ENCODE measurements at places on chromosomes 1 and 21. TPM values are rescaled to one million over a fixed set of nuclear protein-coding genes. Genes with fewer than 3 reads are reported as not detected.

The RAB3B gene
- total RNA-seq, result 5.6 TPM

The NFASC gene
- 12.3 TPM for total RNA-seq

The NR5A2 gene
- total RNA-seq, result 32.7 TPM

The ARHGAP29 gene
- total RNA-seq, result 6.7 TPM

The S100A7 gene
- not detected for total RNA-seq

The CCDC28B gene
- 4.2 TPM for total RNA-seq

The MPZ gene
- 12.2 TPM for total RNA-seq

The MPL gene
- total RNA-seq, result not detected

The C21orf58 gene
- 11.9 TPM for total RNA-seq

The CORT gene
- 0.43 TPM for total RNA-seq

The ADAMTSL4 gene
- total RNA-seq, result 10.2 TPM

The TEDDM1 gene
- total RNA-seq, result not detected

The TCHH gene
- total RNA-seq, result not detected

The CA14 gene
- 0.38 TPM for total RNA-seq

The LRRC71 gene
- total RNA-seq, result not detected

The IFI44 gene
- 8.1 TPM for total RNA-seq

The HOOK1 gene
- total RNA-seq, result 58.6 TPM

The ZNF648 gene
- 0.07 TPM for total RNA-seq

The SLAMF1 gene
- total RNA-seq, result 1.1 TPM
